ENCODE measurements at places on chromosomes 7 and 10. TPM values are rescaled to one million over a fixed set of nuclear protein-coding genes. Genes with fewer than 3 reads are reported as not detected.

DNA sequence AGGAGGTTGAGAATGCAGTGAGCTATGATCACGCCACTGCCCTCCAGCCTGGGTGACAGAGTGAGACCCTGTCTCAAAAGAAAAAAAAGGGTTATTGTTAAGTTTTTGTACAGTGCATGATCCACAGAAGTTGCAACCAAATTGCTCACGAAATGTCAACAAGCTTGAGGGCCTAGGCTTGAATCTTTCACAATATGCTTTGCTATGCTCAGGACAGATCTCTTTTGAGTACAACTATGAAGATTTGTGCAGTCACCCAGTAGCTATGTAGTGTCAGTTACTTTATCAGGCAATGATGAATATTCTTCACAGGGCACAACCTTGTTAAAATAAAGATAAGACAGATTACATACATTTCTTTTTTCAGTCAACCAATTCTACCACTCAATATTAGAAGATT is 109.2 kb downstream of the PRTFDC1 start:
- H3K36me3 ChIP-seq = no peaks in the 10 kb centered on the region
- H3K27ac ChIP-seq = no peak overlapping the region
- H3K27me3 ChIP-seq = no peaks in the 10 kb centered on the region
- H3K4me1 ChIP-seq = peaks cover 11% of the 10 kb centered on the region
- DNase-seq = no peak

GRCh38 chr10:60257767-60258428 is 131.8 kb downstream of the ANK3 start:
- H3K27me3 ChIP-seq = no peaks in the 10 kb centered on the region
- H3K4me3 ChIP-seq = no peak overlapping the region
- 0 out of 3 replicates have a peak, but pooled peaks cover 4% of the 10 kb centered on the region for H3K36me3 ChIP-seq

- H3K27ac ChIP-seq = no peak overlapping the region
- no peaks in the 10 kb centered on the region for H3K36me3 ChIP-seq
- no peak overlapping the region for H3K4me3 ChIP-seq
- no peaks in the 10 kb centered on the region for H3K27me3 ChIP-seq
Observed at GRCh38 chr7:4816419-4817080, 41.1 kb downstream of the AP5Z1 start.

DNA sequence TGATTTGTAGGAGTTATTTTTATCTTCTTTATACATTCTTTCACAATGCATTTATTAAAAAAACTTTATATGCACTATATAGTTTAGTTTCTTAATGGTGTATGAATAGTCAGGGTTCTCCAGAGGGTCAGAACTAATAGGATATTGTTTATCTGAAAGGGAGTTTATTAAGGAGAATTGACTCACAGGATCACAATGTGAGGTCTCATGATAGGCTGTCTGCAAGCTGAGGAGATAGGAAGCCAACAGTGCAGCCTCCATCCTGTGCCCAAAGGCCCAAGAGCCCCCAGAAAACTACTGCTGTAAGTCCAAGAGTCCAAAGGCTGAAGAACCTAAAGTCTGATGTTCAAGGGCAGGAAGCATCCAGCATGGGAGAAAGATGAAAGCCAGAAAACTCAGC is 192.8 kb upstream of the AHR start:
- no peak for DNase-seq
- H3K4me3 ChIP-seq = no peak overlapping the region
- no peaks in the 10 kb centered on the region for H3K36me3 ChIP-seq

DNA sequence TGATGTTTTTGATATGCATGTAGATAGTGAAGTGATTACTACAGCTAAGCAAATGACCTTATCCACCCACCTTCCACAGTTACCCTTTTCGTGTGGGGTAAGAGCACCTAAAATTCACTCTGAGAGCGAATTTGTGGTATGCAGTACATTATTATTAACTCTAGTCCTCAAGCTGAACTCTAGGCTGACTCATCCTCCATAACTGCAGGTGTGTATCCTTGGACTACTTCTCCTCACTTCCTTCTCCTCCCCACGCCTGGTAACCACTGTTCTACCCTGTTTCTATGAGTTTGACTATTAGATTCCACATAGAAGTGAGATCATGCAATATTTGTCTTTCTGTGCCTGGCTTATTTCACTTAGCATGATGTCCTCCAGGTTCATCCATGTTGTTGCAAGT is 484.6 kb downstream of the GATA3 start:
- no peaks in the 10 kb centered on the region for H3K27me3 ChIP-seq
- no peak for DNase-seq

DNA sequence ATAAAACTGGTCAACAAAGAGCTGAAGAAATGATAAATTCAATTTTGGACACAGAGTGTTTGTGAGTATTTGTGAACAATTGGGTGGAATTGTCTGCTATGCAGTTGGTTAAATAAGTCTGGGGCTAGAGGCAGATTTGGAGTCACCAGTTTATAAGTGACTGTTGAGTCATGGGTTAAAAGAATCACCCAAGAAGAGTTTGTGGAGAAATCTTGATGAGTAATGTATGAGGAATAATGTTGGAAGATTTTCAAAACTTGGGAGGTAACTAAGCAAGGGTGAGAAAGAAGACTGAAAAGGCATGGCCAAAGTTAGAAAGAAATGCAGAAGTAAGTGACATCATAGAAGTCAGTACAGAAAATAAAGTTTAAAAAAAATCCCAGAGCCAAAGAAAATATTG is 750.7 kb downstream of the MAGI2 start:
- H3K36me3 ChIP-seq = no peaks in the 10 kb centered on the region
- no peak for DNase-seq
- no peaks in the 10 kb centered on the region for H3K27me3 ChIP-seq
- no peak overlapping the region for H3K4me3 ChIP-seq
- no peaks in the 10 kb centered on the region for H3K4me1 ChIP-seq
- no peak overlapping the region for H3K27ac ChIP-seq

- no peak overlapping the region for H3K27ac ChIP-seq
- no peak overlapping the region for H3K4me3 ChIP-seq
- H3K4me1 ChIP-seq = no peaks in the 10 kb centered on the region
- no peaks in the 10 kb centered on the region for H3K36me3 ChIP-seq
Observed at GRCh38 chr7:90607196-90607595, 11.1 kb downstream of the CDK14 start.

GRCh38 chr10:84348860-84349259 is 20.5 kb downstream of the CCSER2 start:
- no peak for DNase-seq
- no peak overlapping the region for H3K27ac ChIP-seq
- no peaks in the 10 kb centered on the region for H3K36me3 ChIP-seq
- H3K27me3 ChIP-seq = no peaks in the 10 kb centered on the region
- H3K4me3 ChIP-seq = no peak overlapping the region
- H3K4me1 ChIP-seq = no peaks in the 10 kb centered on the region

GRCh38 chr10:130300608-130301020 is 164.4 kb downstream of the GLRX3 start:
- no peak for DNase-seq
- H3K4me1 ChIP-seq = no peaks in the 10 kb centered on the region

GRCh38 chr7:45171946-45172345 is 14.4 kb downstream of the RAMP3 start:
- no peaks in the 10 kb centered on the region for H3K36me3 ChIP-seq
- no peak for DNase-seq
- no peaks in the 10 kb centered on the region for H3K4me1 ChIP-seq

- H3K4me3 ChIP-seq = no peak overlapping the region
- H3K4me1 ChIP-seq = peaks cover 28% of the 10 kb centered on the region
- peaks cover 63% of the 10 kb centered on the region for H3K36me3 ChIP-seq
- no peaks in the 10 kb centered on the region for H3K27me3 ChIP-seq
- peak; percentile 78 for DNase-seq
Observed at GRCh38 chr10:70758757-70759514, 26.2 kb downstream of the TBATA start.

DNA sequence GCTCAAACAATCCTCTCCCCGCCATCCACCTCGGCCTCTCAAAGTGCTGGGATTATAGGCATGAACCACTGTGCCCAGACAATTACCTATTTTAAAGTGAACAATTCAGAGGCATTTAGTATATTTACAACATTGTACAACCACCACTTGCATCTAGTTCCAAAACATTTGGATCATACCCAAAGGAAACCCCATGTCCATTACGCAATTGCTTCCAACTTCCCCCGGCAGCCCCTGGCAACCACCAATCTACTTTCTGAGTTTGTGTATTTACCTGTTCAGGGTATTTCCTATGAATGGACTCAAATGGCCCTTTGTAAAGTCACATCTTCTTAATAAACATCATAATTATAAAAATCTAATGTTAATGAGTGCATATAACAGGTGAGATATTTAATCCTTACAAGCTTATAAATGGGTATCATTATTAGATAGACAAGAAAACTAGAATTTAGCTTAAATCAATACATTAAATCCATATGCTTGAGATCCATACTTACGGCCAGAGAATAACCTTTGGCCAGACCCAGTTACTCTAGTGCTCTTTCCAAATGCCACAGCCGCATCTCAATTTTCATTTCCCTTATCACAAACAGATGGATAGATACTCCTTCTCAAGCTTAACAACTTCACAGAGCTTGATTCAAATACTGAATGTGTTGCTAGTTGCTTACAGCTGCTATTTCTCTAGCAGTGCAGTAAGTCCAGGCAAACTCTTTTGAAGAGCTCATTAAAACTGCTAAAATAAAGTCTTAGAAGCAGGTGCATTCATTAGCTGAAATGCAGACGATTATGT is 133.4 kb upstream of the MKLN1 start:
- no peak overlapping the region for H3K4me3 ChIP-seq
- no peak for DNase-seq
- H3K4me1 ChIP-seq = no peaks in the 10 kb centered on the region
- H3K27me3 ChIP-seq = peaks cover 9% of the 10 kb centered on the region

DNA sequence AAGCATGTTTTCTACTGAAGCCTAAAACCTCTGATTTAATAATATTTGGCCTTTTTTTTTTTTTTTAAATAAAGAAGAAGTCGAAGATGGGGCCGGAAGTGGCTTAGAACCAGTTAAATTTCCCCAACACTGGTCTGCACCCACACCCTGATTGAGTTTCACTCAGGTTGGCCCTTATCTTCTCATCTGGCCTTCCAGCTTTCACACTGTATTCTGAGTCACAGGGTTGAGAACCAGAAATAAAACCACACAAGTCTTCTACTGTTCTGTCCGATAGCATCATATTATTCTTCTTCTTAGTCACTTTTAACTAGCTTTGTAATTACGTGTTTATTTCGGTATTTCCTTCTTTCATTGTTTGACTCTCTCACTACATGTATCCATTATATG is 9.9 kb downstream of the ZNF365 start:
- peak; percentile 19 for DNase-seq
- H3K27ac ChIP-seq = no peak overlapping the region
- H3K4me1 ChIP-seq = no peaks in the 10 kb centered on the region
- no peaks in the 10 kb centered on the region for H3K36me3 ChIP-seq
- H3K4me3 ChIP-seq = no peak overlapping the region
- no peaks in the 10 kb centered on the region for H3K27me3 ChIP-seq

- H3K4me1 ChIP-seq = peaks cover 53% of the 10 kb centered on the region
- no peak overlapping the region for H3K27ac ChIP-seq
- H3K27me3 ChIP-seq = no peaks in the 10 kb centered on the region
- H3K36me3 ChIP-seq = no peaks in the 10 kb centered on the region
- no peak overlapping the region for H3K4me3 ChIP-seq
Observed at GRCh38 chr10:95504246-95504691, 56.9 kb downstream of the SORBS1 start.

DNA sequence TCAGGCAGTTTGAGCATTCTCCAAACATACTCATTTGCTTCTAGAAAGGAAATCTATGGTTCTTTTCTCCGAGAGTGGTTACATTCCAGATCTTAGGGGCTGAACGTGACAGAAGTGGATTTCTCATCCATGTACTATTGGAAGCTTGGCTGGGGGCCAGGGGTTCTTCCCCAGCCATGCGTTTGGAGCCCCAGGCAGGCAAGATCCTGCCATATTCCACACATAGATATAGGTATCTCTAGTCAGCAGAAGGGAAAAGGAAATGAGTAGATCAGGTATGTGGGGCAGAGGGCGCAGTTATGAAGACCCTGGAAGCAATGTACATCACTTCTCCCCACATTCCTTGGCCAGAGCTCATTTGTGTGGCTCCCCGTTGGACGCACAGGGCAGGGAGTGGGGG is 299.8 kb downstream of the CCDC3 start:
- H3K4me3 ChIP-seq = no peak overlapping the region
- no peak for DNase-seq
- H3K4me1 ChIP-seq = no peaks in the 10 kb centered on the region
- no peak overlapping the region for H3K27ac ChIP-seq

- H3K27me3 ChIP-seq = no peaks in the 10 kb centered on the region
- H3K4me3 ChIP-seq = no peak overlapping the region
- peaks cover 11% of the 10 kb centered on the region for H3K4me1 ChIP-seq
- H3K36me3 ChIP-seq = peaks cover 52% of the 10 kb centered on the region
Observed at GRCh38 chr10:96047004-96047649, 3.7 kb downstream of the CCNJ start.

- no peak overlapping the region for H3K27ac ChIP-seq
- peaks cover 26% of the 10 kb centered on the region for H3K36me3 ChIP-seq
- H3K4me3 ChIP-seq = peak overlapping the region; percentile 72
- peaks cover 13% of the 10 kb centered on the region for H3K4me1 ChIP-seq
Observed at GRCh38 chr7:1026721-1027161, 17.6 kb upstream of the GPR146 start.

GRCh38 chr7:112236597-112236996 is 30.1 kb downstream of the ZNF277 start:
- no peak overlapping the region for H3K4me3 ChIP-seq
- H3K27me3 ChIP-seq = no peaks in the 10 kb centered on the region
- H3K4me1 ChIP-seq = no peaks in the 10 kb centered on the region
- no peak overlapping the region for H3K27ac ChIP-seq
- H3K36me3 ChIP-seq = no peaks in the 10 kb centered on the region

Gene CLRN3
- not detected for total RNA-seq

Gene CHRM2
- total RNA-seq = not detected

Gene PSPH
- 20.9 TPM for total RNA-seq

Gene ADRA2A
- total RNA-seq = not detected

Gene CPN1
- total RNA-seq = 0.09 TPM

Gene EXOC4
- total RNA-seq = 54.8 TPM

Gene TEX36
- total RNA-seq = not detected

Gene PDE6C
- not detected for total RNA-seq

Gene ITIH2
- 0.66 TPM for total RNA-seq

Data from K562 (cell line).